ENCODE measurements at places on chromosomes 3 and 15. TPM values are rescaled to one million over a fixed set of nuclear protein-coding genes. Genes with fewer than 3 reads are reported as not detected.

The ACKR2 gene
- total RNA-seq: 0.15 TPM

DNA sequence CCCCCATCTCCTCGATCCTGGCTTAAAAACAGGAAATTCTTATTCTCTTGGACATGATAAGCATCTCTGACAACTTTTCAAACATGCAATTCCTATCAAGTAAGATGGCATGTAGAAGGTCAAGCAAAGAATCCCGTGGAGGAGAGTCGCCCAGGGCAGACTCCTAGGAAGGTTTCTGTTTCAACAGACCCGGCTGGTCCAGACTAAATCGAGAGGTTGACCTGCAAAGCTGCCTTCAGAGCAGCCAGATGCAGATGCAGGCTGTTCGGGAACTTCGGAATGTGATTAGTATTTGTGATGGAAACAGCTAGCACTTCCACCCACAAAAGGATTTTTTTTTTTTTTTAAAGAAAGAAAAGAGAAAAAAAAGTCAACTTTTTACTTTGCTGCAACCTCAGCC lies 216.8 kb downstream of the NR1D2 start:
- no peak for DNase-seq
- H3K4me1 ChIP-seq: no peaks in the 10 kb centered on the region
- H3K27me3 ChIP-seq: no peaks in the 10 kb centered on the region
- H3K27ac ChIP-seq: no peak overlapping the region
- no peak overlapping the region for H3K4me3 ChIP-seq

- no peaks in the 10 kb centered on the region for H3K4me1 ChIP-seq
- no peak overlapping the region for H3K4me3 ChIP-seq
- no peak overlapping the region for H3K27ac ChIP-seq
- no peaks in the 10 kb centered on the region for H3K36me3 ChIP-seq
- no peak for DNase-seq
- H3K27me3 ChIP-seq: no peaks in the 10 kb centered on the region
These were observed 666.7 kb upstream of the CADM2 start for GRCh38 chr3:84292128-84292527.

The PRR20G gene
- not detected for total RNA-seq

GRCh38 chr3:196927571-196928453 lies 14.5 kb downstream of the NCBP2 start:
- H3K27ac ChIP-seq: no peak overlapping the region
- no peaks in the 10 kb centered on the region for H3K27me3 ChIP-seq
- no peak overlapping the region for H3K4me3 ChIP-seq
- DNase-seq: no peak
- H3K36me3 ChIP-seq: peaks cover 33% of the 10 kb centered on the region

GRCh38 chr3:156151824-156152428 lies 31.5 kb downstream of the KCNAB1 start:
- no peak overlapping the region for H3K4me3 ChIP-seq
- H3K27me3 ChIP-seq: no peaks in the 10 kb centered on the region
- peak; percentile 85 for DNase-seq
- no peak overlapping the region for H3K27ac ChIP-seq

DNA sequence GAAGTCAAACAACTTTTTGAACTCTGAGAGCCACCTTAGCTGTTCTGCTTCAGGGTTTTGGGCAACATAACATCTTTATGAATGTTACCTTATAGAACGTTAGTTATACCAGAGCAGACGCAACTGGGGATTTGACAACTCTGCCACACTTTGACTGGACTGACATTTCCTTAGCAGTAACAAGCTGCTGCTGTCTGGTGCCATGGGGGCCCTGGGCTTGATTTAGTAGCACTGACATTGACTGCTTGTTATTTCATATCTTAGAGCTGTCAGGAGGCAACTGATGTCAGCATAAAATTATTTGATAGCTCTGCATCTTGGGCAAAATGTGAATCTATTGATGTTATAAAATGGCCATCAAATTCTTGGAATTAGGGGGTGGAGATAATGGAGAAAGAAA lies 285.4 kb downstream of the ROBO2 start:
- no peak for DNase-seq
- no peak overlapping the region for H3K4me3 ChIP-seq
- H3K36me3 ChIP-seq: no peaks in the 10 kb centered on the region
- H3K27me3 ChIP-seq: no peaks in the 10 kb centered on the region

- no peaks in the 10 kb centered on the region for H3K4me1 ChIP-seq
- H3K4me3 ChIP-seq: no peak overlapping the region
- H3K27me3 ChIP-seq: no peaks in the 10 kb centered on the region
- no peak overlapping the region for H3K27ac ChIP-seq
- DNase-seq: no peak
- no peaks in the 10 kb centered on the region for H3K36me3 ChIP-seq
These were observed 1273.0 kb downstream of the OTOL1 start for GRCh38 chr3:162769564-162769963.

DNA sequence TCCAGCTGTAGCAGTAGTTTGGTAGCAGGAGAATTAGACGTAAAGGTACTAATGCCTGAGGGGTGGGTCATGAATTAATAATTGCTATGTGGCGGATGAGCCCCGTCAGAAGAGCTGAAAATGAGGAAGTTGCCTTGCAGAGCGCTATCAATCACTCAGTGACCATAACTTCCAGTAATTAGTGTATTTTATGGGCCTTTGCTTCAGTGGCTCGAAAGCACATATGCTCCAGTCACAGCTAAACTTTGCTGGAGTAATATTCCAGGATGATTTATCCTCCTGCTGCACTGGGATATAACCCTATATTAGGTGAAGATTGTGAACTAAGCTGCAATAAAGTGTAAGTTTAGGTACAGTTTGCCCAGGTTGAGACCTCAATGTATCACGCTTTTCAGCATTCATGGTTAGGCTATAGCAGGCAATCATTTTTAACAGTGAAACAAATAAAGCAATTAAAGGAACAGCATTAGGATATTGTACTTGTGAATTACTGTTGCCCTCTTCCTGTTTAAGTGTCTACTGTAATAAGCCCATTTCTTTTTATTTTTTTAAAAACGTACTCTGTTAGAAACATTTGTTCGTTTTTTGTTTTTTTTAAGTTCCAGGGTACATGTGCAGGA lies 104.6 kb upstream of the SKOR1 start:
- H3K27me3 ChIP-seq: peaks cover 96% of the 10 kb centered on the region
- H3K27ac ChIP-seq: no peak overlapping the region
- H3K4me3 ChIP-seq: no peak overlapping the region
- H3K4me1 ChIP-seq: no peaks in the 10 kb centered on the region

DNA sequence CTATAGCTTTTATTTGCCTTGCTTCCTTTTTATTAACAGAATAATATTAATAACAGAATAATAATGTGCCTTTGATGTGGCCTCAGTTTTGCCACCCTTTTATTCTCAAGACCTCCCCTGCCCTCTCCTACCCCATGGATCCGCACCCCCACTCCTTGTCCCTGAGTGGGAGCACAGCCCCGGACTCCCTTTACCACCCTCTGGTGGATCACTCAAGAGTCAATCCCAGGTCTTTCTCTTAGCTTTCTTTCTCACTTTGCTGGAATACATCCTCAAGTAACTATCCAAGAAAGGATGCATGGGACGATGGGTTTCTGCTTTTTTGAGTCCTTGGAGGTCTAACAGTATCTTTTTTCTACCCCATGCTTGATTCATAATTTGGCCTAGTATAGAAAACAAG lies 63.4 kb downstream of the KLF13 start:
- peaks cover 17% of the 10 kb centered on the region for H3K4me1 ChIP-seq
- no peaks in the 10 kb centered on the region for H3K36me3 ChIP-seq
- no peak overlapping the region for H3K4me3 ChIP-seq
- H3K27ac ChIP-seq: no peak overlapping the region

The LAMB2 gene
- 875 TPM for total RNA-seq

The GOLIM4 gene
- total RNA-seq: 149 TPM

DNA sequence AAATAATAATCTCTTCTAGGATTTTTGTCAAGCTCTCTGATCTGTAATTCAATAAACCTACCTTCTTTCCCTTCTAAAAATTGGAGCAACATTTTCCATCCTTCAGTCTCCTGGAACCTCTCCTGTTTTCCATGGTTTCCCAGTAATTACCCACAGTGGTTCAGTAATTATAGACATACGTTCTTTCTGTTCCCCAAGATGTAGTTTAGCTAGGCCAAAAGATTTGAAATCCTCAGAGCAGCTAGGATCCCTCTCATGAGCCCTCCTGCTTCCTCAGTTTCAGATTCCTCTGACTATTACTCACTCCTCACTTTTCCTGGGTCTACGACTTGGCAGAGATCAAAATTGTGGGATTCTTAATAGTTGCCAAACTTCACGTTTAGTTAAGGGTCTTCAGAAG lies 76.9 kb upstream of the IGSF10 start:
- no peak overlapping the region for H3K27ac ChIP-seq
- H3K4me1 ChIP-seq: no peaks in the 10 kb centered on the region
- H3K36me3 ChIP-seq: no peaks in the 10 kb centered on the region
- H3K27me3 ChIP-seq: no peaks in the 10 kb centered on the region
- no peak for DNase-seq
- H3K4me3 ChIP-seq: no peak overlapping the region

DNA sequence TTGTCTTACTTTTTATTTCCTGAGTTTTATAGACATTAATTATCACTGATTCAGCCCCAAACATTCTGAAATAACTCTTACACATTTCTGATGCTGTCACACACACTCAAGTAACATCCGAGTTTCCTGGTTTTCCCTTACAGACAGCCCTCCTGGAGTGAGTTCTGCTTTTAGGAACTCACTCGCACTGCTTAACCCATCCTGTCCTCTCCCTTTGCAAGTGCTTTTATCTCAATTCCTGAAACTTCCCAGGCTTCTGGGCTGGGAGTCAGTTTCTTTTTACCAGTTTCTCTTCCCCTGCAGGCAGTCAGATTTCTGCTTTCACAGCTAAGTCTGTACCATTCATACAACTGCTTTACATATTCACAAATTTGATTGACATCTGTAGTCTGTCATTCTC lies 15.6 kb upstream of the SH3GL3 start:
- H3K27me3 ChIP-seq: no peaks in the 10 kb centered on the region
- DNase-seq: peak; percentile 29
- H3K4me1 ChIP-seq: no peaks in the 10 kb centered on the region
- no peak overlapping the region for H3K4me3 ChIP-seq

GRCh38 chr3:163391407-163392181 lies 1686.7 kb downstream of the SI start:
- no peak overlapping the region for H3K27ac ChIP-seq
- H3K4me1 ChIP-seq: no peaks in the 10 kb centered on the region
- no peaks in the 10 kb centered on the region for H3K36me3 ChIP-seq

The NR2E3 gene
- 0.09 TPM for total RNA-seq

- peak; percentile 53 for DNase-seq
- H3K4me1 ChIP-seq: no peaks in the 10 kb centered on the region
- H3K4me3 ChIP-seq: no peak overlapping the region
These were observed 51.0 kb upstream of the ATP13A3 start for GRCh38 chr3:194537732-194538247.

DNA sequence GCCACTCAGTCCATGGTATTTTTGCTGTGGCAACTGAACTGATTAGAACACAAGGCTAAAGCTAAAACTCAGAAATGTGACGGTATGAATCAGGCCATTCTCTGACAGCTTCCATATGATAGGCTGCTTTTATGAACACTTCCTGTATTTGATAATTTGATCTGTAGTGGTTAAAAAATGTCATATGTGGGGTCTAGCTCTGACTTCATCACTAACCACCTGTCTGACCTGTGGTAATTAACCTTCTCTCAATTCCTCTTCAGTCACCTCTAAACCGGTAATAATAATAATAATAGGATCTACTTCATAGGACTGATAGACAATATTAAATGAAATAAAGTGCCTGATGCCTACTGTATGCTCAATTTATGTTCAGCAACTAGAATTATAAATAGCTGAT lies 223.2 kb downstream of the MBNL1 start:
- H3K4me3 ChIP-seq: no peak overlapping the region
- no peak overlapping the region for H3K27ac ChIP-seq
- H3K36me3 ChIP-seq: no peaks in the 10 kb centered on the region
- DNase-seq: no peak
- no peaks in the 10 kb centered on the region for H3K27me3 ChIP-seq

DNA sequence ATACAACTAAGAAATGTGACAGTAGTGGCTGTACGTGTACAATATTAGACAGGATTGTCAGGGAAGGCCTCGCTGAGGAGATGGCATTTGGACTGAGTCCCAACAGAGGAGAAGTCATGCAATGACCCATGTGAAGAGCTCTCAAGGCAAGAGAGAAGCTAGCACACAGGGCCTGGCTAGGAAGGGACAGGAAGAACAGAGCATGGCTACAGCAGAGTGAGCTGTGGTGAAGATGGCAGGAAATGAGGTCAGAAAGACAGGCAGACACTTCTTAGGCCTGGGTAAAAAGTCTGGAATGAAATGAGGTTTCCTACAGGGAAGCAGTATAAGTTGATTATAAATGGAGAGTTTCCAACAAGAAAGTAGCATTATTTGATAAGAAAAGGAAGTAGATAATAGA lies 33.2 kb upstream of the LEKR1 start:
- DNase-seq: no peak
- H3K36me3 ChIP-seq: no peaks in the 10 kb centered on the region
- peaks cover 4% of the 10 kb centered on the region for H3K4me1 ChIP-seq
- H3K4me3 ChIP-seq: no peak overlapping the region

- peaks cover 6% of the 10 kb centered on the region for H3K4me1 ChIP-seq
- H3K36me3 ChIP-seq: no peaks in the 10 kb centered on the region
- H3K4me3 ChIP-seq: no peak overlapping the region
- peaks cover 4% of the 10 kb centered on the region for H3K27me3 ChIP-seq
- H3K27ac ChIP-seq: no peak overlapping the region
- no peak for DNase-seq
These were observed 40.6 kb upstream of the GLCE start for GRCh38 chr15:69119683-69120395.

DNA sequence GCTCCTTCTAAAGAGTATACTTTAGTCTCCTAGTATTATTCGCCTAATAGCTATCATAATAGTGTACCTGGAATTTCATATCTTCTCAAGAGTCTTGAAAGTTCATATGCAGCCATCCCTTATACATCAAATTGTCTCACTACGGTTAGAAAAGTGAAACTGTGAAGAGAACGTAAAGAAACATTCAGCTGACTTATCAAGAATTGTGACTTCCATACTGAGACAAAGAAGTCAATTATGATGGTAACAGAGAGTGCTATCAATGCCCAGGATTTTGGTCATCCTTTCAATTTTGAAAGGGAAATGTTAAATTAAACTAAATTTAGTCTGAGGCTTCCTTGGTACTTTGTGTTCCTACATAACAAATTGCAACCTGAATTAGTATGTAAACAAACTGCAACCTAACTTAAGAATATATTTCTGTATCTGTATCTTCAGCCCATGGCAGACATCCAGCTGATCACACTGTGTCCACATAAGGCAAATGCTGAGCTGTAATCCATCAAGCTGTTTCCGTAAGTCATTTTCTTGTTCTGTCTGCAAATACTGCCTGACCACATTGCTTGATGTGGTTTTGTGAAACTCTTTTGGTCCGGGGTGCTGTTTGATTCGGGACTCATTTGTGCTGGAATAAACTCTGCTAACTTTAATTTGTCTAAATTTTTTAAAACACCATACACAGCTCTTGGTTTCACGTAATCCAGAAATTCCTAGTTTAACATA lies 469.6 kb downstream of the SI start:
- H3K27ac ChIP-seq: no peak overlapping the region
- H3K27me3 ChIP-seq: no peaks in the 10 kb centered on the region
- H3K4me1 ChIP-seq: peaks cover 17% of the 10 kb centered on the region

The ERC2 gene
- 29.0 TPM for total RNA-seq

The CACNA2D2 gene
- total RNA-seq: 8.7 TPM
